Activated CD4-positive, alpha-beta T cell treated with anti-CD3 and anti-CD28 coated beads for 1 hour (primary cell): ENCODE measurements at places on chromosomes 5 and 9.

- peak; percentile 58 for DNase-seq
Observed at GRCh38 chr5:149371296-149371962, 7.7 kb downstream of the IL17B start.

- no peak for DNase-seq
Observed at GRCh38 chr9:71285191-71285656, 163.8 kb upstream of the TRPM3 start.

DNA sequence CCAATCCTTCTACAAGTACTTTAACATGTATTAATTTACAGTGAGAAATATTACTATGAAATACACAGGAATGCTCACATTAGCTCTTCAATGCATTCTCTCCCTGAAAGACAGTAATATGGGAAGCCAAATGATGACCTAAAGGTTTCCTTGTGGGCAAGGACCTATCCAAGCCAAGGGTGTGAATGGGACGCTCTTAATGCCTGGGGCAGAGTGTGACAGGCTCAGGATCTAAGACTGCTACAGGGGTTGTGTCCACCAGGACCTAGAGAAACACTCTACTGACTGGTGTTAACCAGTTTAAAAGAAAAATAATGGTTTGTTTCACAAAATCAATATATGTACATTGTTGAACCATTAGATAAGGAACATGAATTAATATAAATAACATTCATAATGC lies 158.7 kb downstream of the FGF1 start:
- no peak for DNase-seq

- DNase-seq = no peak
Observed at GRCh38 chr5:139062910-139063663, 135.1 kb downstream of the SIL1 start.

GRCh38 chr5:93322974-93323860 lies 257.8 kb downstream of the NR2F1-AS1 start:
- DNase-seq = no peak

DNA sequence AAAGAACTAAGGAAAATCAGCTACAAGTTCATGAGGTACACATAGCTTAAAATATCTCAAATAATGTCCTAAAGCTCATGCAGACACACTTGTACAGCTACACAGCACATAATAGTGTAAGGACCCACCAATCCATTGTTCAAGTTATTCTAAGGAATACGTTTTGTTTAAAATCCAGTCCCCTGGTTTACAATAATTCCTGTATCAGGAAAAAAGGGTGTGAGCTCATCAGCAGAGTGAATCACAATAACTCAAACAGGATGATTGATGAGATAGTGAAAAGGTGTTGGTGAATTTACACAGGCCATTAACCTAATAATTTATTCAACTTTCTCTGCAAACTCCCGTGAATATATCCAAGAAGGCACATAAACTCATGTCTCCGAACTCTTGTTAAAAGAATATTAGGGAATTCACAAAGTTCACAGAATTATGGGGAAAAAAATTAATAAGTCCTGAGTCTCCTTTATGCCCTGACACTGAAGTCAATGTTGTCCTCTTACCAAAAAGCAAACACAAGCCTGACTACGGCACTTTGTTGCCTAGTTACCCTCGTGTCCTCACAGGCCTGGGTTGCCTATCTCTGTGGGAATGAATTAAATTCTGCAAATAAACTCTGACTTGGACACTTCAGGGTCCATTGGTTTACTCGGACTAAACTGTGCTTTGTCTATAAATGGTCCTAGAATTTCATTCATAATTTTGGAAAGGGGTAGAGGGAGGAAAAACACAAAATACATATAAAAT lies 142.8 kb upstream of the PDE4D start:
- DNase-seq = no peak

DNA sequence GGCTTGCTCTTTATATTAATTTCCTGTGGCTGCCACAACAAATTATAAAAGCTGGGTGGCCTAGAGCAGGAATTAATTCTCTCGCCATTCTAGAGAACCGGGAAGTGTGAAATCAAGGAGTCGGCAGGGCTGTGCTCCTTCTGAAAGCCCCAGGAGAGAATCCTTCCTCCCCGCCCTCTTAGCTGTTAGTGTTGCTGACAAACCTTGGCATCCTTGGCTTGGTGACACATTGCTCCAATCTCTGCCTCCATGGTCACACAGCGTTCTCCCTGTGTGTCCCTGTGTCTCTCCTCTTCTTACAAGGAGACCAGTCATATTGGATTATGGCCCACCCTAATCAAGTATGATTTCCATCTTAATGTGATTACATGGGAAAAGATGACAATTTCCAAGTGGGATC lies 55.9 kb upstream of the NEURL1B start:
- no peak for DNase-seq

DNA sequence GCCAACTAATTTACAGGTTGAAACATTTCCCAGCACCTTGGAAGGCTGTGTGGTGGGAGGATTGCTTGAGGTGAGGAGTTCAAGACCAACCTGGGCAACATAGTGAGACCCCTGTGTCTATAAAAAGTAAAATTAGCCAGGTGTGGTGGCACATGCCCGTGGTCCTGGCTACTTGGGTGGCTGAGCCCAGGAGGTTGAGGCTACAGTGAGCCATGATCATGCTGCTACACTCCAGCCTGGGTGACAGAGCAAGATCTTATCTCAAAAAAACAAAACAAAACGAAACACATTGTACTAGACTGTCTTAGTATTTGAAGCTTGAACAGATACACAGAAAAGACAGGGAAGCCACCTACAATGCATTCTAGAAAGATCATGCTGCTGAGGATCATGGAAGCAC lies 2.8 kb upstream of the HSDL2 start:
- DNase-seq = no peak

GRCh38 chr5:32916648-32917047 lies 205.5 kb downstream of the NPR3 start:
- no peak for DNase-seq

GRCh38 chr5:147452165-147452811 lies 57.6 kb downstream of the DPYSL3 start:
- no peak for DNase-seq

DNA sequence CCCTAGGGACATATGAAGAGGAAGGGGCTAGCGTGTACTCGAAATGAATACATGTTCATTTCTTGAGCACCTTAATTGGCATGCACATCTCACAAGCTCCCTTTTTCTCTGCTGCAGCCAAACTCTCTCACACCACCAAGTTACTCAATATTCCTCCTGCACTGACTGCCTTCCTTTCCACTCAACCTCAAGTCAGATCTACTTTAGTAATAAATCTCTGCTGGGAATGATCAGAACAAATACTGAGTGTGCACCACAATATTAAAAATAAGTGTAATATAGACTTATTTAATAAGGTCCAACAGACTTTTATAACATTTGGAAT lies 995.8 kb upstream of the WWC1 start:
- no peak for DNase-seq

DNA sequence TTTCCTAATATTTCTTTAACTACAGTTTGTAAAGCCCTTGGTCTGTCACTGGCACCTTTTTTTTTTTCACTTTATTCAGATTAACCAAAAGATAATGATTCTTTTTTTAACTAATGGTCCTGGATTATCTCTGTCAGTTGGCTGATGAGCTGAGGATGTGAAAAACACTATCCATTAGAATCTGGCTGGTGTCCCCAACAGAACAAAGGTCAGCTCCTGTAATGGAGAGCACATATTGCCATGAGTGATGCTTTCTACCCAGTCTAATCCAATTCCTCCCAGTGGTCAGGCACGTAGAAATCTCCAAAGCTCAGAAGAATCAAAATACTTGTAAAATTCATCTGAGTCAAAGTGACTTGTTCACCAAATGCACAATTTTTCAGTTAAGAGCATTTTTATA lies 491.7 kb upstream of the PIK3R1 start:
- no peak for DNase-seq

DNA sequence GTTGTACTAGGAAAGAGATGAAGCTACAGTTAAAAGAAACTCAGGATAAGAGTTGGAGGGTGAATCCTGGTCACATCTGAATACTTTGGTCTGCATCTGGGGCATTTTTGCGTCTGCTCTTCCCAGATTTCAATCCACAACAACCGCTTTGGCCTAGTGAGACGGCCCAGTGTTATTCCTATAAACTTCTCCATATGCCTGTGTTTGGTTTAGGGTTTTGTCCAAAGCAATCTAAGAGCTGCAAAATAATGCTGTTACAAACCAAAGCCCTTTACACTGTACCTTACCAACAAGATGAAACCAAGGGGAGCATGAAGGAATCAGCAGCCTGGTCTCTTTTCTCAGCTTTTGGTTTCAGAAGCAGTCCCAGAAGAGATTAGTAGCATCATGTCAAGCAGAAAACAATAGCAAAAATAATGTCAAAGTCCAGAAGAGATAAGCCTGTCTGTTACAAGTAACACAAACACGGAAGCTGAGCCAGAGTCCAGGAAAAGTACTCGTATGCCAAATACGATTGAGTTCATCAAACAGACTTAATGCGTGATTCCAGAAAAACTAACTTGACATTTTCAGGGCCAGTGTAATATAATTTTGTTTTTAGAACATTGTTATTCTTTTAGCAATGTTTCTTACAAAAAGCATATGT lies 379.9 kb upstream of the ACO1 start:
- no peak for DNase-seq

GRCh38 chr5:78597068-78597973 lies 51.3 kb downstream of the LHFPL2 start:
- no peak for DNase-seq

DNA sequence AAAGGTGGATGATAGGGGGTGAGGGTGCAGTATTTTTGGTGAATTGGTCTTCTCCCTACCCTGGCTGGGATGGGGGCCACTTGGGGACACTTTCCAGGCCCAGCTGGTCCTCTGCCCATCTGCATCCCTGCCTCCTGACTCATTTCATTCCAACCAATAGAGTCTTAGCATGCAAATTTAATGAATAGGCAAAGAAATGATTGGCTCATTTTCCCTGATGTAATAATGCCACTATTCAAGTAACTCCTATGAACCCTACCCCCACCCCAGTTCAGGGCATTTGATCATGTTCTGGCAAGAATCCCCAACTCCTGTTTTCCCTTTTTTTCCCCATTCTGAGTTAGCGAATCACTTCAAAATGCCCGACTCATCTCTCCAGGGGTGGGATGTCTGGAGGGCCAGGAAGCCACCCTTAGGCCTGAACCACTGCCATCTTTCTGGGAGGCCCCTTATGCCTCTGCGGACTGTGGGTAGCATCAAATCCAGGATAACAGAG lies 56.7 kb downstream of the PCDH1 start:
- DNase-seq = no peak

GRCh38 chr5:15966066-15966640 lies 213.4 kb downstream of the MARCHF11 start:
- DNase-seq = no peak

DNA sequence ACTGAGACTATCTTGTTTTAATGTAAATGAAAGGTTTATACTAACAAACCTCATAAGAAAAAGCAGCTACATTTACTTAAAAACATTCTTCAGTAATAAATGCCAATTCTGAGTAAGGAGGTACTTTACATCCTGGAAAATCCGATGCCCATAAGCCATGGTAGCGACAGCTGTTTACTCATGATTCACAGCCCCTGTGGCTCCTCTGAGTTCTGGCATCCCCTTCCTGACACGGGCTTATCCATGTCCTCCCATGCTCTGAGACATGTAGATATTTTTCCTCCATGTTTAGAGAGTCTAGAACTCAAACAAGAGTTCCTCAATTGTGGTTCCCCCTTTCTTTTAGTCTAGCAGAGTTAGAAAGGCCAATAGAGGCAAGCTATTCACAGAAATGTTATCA lies 63.1 kb upstream of the DEPDC1B start:
- DNase-seq = no peak

- no peak for DNase-seq
Observed at GRCh38 chr9:133844398-133844784, 106.2 kb upstream of the SARDH start.

- DNase-seq = no peak
Observed at GRCh38 chr5:61669531-61669930, 337.5 kb downstream of the ZSWIM6 start.

DNA sequence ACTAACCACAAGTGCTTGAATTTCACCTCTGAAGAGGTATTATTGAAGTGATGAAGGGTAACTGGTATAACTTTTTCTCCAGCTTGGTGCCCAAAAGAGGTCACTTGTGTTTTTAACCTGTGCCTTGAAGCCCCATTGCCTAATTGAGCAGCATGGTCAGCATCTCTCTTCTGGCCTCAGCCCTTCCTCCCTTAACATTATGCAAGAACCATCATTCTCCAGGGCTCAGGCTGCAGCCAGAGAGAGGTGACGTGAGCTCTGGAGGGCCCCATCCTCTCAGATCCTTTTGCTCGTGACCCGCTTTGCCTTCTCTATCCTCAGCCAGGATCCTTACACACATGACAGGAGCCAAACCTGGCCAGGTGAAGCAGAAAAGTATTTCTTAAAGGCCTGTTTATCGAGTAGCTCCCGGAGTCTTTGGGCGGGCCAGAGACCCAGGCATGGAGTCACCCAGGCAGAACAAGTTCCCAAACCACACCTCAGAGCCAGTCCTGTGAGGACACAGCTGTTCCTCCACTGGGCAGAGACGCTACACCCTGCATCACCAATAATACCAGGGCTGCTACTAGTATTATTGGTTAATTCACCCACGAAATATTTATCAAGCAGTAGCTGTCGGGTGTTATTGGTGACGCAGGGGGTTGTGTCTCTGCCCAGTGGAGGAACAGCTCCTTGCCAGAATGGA lies 29.6 kb upstream of the BOD1 start:
- DNase-seq = no peak

- DNase-seq = no peak
Observed at GRCh38 chr5:86371061-86371460, 246.7 kb upstream of the COX7C start.

GRCh38 chr9:131733541-131734061 lies 6.3 kb downstream of the RAPGEF1 start:
- DNase-seq = no peak

DNA sequence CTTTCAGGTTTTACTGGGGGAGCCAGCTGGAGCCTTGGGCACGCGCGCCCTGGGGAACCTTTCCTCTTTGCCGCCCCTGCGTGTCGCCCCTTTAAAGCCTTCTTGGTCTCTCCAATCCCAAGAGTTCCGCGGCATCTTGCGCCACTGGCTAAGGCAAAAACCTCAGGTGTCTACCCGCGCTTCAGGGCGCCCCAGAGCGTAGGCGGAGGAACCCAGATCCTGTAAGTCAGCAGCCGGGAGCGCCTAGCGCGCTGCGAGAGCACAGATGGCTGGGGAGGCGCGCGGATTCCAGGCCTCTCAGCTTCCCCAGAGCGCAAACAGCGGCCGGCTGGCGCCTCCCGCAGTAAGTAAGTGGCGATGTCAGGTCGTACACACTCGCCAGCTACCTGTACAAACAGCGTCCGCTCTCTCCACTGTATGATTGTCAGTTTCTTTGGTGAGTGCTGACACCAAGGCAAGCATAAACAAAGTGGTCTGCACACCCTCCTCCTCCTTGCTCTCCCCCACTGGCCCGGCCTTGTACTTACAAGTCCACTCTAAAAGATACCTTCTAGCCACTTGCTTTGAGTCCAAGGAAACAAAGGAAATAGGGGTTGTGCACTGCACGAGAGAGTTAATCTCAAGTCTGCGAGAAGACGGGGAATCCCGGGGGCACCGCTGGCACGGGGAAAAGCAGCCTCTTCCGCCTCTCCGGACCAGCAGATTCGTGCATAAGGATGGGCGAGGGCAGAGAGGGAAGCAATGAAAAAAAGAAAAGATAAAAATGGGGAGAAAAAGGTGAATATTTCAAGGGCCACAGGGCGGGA lies 2.9 kb downstream of the HTR1A start:
- no peak for DNase-seq
